ENCODE measurements at places on chromosomes 16 and 17.

- DNase-seq = no peak
These were observed 20.9 kb downstream of the LDAF1 start for GRCh38 chr16:21179126-21179982.

GRCh38 chr17:54813896-54814295 is 86.8 kb upstream of the TOM1L1 start:
- DNase-seq = no peak

DNA sequence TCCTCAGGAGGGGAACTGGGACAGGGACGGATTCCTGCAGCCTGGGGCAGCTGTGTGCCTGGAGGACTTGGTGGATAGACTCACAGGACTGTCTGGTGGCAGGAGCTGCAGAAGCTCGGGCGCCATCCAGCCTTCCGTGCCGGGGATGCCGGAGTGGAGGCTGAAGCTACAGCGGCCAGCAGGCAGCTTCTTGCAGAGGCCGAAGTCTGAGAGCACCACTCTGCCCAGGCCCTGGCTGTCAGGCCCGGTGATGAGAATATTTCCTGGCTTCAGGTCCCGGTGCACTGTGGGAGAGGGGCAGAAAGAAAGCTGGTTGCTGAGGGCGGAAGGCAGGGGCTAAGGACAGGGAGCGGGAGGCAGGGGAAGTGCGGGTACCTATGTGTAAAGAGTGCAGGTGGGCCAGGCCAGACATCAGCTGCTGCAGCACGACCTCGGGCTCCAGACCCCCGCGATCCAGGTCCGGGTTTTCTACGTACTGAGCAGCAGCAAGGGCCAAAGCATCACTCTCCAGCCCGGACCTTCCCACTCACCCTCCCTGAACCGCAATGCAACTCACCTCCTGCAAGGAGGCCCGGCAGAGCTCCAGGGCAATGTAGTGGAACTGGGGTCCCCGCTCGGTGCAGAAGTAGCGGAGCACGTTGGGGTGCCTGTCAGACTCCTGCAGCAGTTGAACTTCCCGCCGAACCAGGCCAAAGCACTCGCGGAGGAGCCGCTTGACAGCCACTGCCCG is 16.1 kb downstream of the PLK1 start:
- DNase-seq = peak; percentile 53

DNA sequence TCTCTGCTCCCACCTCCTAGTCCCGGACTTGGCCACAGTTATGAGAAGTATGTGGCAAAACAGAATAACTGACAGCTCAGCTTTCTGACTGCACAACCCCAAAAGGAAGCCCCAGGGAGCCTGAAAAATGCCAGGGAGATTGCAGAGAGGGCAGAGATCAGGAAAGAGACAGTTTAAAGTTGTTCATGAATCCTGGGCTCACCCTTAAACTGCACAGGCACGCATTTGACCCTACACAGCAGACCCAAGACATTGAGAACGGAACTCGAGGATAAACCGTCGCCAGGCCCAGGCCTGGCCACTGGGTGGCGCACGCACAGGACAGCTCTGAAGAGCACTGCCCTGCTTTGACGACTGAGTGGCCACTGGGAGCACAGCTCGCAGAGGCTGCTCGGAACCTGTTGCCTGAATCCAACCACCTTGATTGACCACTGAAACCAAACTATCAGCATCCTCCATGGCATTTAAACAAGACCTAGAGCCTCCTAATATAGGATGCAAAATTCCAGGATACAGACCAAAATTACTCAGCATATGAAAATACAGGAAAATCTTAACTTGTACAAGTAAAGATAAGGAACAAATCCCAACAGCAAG is 114.0 kb downstream of the C16orf95 start:
- peak; percentile 75 for DNase-seq

- DNase-seq = no peak
These were observed 2.1 kb downstream of the ZNF750 start for GRCh38 chr17:82837586-82838320.

DNA sequence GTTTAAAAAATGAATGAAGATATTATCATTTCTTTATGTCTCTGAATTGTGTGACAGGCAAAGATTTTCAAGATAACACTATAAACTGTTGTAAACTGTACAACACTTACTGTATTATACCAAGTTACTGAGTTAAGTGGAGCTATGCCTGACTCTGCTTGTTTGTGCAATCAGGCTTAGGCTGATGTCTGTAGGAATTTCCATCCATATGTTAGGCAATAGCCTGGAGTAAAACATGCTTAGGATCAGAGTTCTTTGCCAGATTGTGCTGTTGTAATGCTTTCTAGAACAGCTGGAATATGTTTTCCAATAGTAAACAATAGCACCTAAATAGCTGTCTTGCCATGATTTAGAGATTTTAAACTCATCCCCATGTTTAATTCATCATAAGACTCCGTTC is 1496.7 kb downstream of the CDH11 start:
- no peak for DNase-seq

DNA sequence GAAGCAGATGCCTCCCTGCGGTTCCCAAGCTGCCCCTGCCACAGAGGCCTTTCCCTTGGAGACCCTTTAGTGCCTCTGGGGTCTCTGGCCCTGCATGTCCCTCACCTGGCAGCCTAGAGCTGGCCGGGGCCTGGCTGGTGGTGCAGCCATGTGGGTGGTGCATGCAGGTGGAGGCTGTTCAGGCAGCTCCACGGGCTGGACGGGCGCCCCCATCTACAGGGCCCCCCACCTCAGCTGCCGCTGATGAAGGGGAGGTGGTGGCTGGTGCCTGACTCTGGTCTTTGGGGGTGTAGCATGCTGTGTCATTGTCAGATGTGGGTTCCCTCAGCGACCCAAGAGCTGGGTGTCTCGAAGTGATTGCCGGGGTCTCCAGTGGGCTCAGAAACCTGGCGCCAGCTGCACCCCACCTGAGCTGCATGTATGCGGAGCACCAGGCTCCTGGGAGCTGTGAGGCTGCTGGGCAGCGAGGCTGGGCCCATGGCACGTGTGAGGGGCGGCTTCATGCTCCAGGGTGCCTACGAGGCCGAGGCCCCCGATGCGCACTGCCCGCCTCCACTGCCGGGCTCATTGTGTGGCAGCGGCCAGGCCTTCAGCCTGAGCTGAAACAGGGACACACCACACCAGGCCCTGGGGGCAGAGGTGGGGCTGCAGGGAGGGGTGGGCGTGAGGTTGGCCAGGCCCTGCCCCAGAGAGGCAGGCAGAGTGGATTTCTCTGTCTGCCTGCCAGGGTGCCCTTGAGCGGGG is 57.0 kb downstream of the BAIAP2 start:
- DNase-seq = peak; percentile 68

DNA sequence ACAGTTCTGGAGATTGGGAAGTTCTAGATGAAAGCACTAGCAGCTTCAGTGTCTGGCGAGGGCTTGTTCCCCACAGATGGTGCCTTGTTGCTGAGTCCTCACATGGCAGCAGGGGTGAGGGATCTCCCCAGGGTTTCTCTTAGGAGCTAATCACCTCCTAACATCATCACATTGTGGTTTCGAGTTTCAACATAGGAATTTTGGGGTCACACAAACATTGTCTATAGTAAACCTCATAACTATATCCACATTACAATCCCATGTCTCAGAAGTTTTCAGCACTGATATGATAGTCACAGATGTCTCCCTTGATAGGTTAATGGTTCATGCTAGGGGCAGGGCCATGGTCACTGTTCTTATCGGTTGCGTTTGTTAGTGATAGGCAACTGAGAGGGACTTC is 13.8 kb downstream of the CLUAP1 start:
- no peak for DNase-seq

GRCh38 chr17:6426356-6427101 is 8.4 kb downstream of the AIPL1 start:
- DNase-seq = no peak

DNA sequence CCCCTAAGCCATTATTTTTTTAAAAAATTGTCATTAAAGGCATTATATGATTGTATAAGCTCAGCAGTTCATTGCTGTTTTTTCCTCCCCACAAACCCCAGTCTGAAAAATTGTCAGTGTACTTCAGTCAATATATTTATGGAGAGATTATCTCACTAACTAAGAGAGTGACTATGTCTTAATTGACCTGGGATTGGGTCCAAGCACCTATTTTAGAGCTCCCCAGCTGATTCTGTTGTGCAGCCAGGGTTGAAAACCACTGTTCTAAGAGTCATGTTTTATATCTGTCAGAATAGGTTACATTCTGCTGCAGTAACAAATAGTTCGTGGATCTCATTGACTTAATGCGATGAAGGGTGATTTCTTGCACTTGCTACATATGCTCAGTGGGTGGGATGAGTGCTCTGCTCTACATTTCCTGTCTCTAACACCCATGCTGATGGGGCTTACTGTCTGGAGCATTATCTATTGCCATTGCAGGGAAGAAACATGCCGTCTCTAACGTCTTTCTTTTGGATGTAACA is 171.2 kb upstream of the MPHOSPH6 start:
- DNase-seq = no peak

DNA sequence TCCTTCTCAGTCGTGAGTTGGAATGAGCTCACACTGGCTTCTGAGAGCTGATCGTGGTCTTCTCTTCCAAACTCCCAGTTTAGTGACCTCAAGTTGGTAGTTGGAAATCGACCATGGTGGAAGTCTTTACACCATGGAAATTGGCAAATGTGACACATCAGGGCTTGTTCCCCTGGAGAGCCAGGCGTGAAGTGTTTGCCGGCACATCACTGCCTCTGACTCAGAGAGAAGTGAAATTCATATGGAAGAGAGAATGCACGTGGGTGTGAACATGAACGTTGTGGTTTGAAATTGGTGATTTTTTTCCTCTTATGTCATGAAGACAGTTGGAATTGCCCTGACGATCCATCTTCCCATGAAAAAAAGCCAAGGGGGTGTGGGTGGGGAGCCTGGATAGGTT is 47.4 kb downstream of the AXIN2 start:
- no peak for DNase-seq

DNA sequence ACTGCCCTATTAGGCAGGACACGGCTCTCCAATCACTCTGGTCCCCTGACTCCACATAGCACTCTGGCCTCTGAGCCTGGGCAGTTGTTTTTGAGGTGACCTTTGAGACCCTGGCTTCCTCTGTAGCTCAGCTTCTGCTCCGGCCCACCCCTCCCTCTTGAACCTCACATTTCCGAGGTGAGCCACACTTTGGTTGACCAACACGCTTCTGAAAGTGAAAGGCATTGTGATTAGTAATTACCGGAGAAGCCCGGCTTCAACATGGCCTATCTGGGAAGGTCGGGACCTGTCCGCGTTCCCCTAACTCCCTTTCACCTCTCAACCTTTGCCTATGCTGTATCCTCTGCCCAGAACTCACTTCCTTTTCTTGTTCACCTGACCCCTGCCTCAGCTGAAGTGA is 10.3 kb upstream of the ITGAX start:
- DNase-seq = no peak

DNA sequence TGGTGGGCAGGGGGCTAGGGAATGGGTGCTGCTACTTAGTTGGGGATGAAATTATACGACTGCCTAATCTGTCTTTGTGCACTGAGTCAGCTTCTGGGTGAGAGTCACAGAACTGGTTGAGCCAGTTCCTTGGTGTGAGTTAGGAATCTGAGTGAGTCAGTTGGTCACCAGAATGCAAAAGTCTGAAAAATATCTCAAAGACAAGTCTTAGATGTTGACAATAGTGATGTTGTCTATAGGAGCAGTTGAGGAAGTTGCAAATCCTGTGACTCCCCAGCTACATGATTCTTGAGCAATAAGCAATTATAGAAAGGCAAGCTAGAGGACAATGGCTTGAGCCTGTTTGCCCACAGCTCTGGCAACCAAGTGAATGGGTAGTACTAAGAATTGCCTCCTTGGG is 399.2 kb downstream of the CNTNAP4 start:
- no peak for DNase-seq

DNA sequence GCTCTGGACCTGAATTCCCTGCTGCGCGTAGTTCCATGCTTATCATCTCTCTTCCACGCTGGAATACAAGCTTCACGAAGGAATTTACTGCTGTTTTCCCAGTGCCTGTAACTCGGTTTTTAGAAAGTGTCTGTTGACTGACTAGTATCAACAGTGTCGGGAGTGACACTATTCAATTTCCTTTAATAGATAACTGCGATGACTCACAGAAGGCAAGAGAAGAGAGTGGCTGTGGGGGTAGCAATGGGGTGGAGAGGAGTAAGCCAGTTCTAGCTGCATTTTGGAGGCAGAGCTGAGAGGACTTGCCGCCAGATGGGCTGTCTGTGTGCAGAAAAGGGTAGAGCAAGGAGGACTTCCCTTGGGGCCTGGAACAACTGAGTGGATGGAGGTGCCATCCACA is 25.2 kb downstream of the B4GALNT2 start:
- no peak for DNase-seq

DNA sequence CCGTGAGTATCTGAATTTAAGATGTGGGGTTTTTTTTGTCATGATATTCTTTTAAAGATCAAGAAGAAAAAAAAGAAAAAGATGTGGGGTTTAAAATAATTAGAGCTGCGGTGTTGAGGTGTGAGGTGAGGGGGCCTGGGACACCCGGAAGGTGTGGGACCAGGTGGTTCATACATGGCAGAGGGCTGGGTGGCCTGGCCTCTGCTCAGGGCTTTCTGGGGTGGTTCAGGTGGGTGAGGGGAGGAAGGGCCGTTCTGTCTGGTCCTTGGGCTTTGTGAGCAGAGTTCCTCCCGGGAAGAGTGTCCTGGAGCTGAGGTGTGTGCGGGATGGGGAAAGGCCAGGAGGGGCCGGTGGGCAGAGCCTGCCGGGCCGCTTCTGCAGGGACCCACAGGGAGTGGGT is 5.0 kb downstream of the PRSS27 start:
- no peak for DNase-seq

GRCh38 chr16:8888951-8889892 is 7.1 kb downstream of the LITAFD start:
- DNase-seq = no peak

DNA sequence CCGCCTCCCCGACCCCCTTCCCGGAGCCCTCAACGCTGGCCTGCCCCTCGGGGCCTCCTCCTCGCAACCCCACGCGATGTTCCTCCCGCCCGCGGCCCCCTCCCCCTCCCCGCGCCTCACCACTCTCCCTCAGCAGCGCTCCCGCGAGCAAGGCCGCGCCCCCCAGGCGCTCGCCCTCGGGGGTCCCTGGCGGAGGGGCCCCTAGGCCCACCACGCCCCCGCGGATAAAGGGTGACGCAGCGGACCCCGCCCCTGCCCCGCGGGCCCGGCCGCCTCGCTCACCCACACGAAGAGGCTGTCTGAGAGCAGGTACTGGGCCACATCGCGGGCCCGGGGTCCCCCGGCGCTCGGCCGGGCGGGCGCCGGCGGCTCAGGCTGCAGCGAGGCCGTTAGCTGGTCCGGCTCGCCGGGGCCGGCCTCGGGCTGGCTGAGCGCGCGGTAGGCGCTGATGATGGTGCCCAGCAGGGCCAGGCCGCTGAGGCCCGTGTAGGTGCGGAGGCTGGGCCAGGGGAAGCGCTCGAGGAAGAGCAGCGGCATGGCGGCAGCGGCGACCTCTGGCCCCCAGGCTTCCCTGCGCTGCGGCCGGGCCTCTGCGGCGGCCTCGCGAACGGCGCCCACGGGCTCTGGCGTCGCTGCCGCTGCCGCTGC is 430 bp downstream of the AMFR start:
- peak; percentile 53 for DNase-seq

DNA sequence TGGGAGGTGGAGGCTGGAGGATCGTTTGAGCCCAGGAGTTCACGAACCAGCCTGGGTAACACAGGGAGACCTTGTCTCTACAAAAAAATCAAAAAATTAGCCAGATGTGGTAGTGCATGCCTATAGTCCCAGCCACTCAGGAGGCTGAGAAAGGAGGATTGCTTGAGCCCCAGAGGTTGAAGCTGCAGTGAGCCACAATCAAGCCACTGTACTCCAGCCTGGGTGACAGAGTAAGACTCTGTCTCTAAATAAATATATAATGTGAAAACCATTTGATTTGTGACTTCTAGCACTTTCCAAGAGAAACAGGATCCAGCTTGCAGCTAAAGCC is 459.1 kb downstream of the SOX9 start:
- no peak for DNase-seq

GRCh38 chr17:49835472-49835871 is 12.4 kb downstream of the TAC4 start:
- no peak for DNase-seq

GRCh38 chr17:55513885-55514590 is 2.8 kb upstream of the SMIM36 start:
- DNase-seq = peak; percentile 60

All from BE2C (cell line).